ENCODE measurements at places on chromosomes 16 and 17.

DNA sequence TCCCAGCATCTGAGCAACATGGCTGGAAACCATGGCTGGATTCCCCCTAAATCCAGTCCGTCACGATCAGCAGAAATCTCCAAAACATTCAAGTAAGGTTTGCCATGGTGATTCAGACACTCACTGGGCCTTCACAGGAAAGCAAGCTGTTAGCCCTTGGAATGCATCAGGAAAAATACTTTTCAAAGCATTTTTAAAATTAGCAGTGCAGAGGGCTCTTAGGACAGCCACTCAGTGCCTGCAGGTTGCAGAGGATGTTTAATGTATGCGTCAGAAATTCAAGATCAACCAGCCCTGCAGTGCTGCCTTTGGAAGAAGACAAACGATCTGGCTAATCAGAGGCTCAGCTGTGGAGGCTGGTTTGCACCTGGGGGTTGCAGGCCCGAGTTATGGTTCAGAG is 50.3 kb downstream of the FOXL1 start:
- DNase-seq = no peak

GRCh38 chr16:81821436-81822128 is 42.5 kb downstream of the PLCG2 start:
- DNase-seq = no peak

DNA sequence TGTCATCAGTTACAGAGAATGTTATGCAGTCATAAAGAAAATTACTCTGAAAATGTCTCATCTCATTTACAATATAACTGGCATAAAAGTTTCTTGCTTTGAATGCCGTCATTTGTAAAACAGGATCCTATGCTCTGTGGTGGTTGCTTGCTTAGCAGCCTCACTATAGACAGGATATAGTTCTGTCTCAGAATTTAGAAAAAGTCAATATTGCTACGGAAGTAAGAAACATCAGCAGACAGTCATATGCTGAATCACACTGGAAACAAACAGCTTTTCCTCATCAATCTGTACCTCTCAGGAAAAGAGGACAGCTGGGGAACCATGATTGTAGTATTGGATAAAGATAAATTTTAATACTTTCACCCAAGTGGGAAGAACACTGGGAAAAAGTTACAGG is 105.5 kb downstream of the MYO1D start:
- DNase-seq = peak; percentile 42

DNA sequence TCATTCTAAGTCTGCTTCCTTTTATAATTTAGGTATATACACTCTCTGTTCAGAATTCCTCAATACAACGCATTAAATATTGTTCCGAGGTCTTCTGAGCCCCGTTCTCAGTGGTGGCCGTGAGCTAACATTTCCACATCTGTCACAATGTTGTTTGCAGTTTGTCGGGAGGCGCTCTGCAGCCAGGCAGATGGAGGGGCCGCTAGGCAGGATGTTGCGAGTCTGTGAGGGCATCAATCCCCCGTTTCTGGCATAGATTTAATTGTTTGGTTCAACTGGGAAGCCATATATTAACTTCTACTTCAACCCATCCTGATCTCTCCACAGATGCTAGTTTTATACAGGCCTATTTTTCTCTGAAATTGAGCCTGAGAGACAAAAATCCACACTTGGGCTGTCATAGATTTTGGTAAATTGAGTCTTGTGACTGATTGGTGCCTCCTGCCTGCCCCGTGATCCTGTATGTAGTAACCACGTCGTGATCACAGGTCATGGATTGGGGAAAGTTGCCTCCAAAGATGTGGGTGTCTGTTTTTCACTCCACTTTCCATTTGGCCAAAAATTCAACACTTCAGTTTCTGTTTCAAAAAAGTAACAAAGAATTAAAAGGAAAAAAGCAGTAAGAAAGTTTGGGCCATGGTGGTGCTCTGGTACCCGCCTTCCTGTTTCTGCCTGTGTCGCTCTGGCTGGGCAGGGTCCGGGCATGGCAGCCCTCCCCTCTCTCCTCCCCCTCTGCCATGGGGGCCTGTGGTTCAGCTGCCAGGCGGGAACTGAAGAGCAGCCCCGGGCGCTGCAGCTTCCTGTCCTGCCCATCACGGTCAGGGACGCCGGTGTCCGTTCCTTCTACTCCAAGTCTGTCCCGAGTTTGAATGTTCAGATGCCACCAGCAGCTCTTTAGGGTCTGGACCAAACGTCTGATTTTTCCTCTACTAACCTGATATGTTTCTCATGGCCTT is 41.5 kb downstream of the RPTOR start:
- DNase-seq = no peak

DNA sequence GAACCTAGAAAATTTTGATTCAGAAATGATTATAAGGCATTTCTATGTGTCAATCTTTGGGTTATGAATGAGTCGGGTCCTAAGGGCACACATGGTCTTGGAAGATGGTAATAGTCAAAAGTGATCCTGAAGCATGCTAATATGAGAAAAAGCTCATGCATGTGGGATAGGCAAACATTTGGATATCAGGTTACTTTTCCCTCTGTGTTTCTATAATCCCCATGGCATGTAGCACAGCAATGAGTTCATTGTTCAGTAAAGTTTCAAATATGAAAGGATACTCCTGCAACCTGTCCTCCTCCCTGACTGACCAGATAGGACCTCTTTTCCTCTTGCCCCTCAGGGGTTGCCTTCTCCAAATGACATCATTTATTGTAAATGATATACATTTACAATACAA is 249.9 kb upstream of the MON1B start:
- DNase-seq = no peak

DNA sequence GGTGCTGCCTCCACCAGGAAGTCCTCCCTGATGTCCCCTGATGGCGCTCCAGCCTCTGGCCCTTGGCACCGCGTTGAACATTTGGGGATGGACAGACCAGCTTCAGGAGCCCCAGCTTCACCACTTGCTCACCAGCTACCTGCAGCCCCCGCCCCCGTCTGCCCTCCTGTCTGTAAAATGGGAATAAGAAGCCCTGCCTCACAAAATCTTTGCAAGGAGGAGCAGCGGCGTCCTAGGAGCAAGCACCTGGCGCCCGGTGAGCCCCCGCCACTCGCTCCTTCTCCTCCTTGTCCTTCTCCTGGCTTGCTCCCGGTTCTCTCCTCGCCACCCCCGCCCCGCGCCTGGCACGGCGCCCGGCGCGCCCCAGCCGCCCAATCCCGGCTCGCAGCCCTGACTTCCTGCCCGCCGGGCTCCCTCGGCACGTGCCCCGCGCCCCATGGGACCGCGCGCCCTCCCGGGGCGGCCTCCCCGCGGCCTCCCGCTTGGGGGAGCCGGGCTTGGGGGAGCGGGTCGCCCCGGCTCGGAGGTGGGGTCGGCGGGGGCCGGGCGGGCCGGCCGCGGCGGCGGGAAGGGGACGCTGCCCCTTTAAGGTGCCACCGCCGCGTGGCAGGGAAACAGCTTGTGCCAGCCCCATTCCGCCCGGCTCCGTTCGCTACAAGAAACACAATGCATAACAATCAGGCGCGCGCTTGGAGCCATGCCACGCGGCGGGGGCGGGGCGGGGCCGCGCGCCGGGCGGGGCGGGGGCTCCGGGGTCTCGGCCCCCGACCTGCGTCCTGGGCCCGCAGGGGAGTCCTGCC is 9.1 kb upstream of the PPP1R1B start:
- DNase-seq = peak; percentile 25

- no peak for DNase-seq
Observed at GRCh38 chr17:18037486-18037885, 1.5 kb downstream of the ATPAF2 start.

- DNase-seq = no peak
Observed at GRCh38 chr16:61324044-61324443, 712.2 kb downstream of the CDH8 start.

DNA sequence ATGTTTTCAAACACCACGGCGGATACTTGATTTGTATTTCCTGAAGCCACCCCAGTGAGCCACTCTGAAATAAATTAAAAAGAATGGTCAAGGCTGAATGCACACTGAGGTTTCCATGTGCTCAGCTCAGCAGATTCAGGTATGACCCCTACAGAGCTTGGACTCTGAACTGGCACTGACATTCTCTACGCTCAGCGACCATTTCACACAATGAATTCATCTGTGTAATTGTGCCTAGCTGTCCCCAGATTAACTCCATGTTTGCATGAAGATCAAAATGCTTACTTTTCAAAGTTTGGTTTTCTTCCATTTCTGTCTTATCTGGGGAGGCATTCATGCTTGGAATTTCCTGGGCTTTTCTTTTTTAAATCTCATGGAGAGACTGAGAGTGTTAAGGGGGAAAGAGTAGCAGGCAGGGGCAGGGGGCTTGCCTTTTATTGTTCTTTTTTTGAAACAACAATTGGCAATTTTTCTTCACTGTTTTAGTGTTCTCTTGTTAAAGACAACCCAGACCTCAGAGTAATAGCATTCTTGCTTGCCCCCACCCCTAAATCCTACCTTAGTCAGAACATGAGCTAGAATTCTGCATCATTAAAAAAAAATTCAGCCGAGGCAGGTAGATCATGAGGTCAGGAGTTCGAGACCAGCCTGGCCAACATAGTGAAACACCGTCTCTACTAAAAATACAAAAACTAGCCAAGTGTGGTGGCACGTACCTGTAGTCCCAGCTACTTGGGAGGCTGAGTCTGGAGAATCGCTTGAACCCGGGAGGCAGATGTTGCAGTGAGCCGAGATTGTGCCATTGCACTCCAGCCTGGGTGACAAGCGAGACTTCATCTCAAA is 85.5 kb upstream of the HNF1B start:
- DNase-seq = no peak

GRCh38 chr16:30060836-30061554 is 4.6 kb upstream of the ALDOA start:
- no peak for DNase-seq

GRCh38 chr16:24834459-24835335 is 11.1 kb upstream of the SLC5A11 start:
- peak; percentile 62 for DNase-seq

- DNase-seq = peak; percentile 47
Observed at GRCh38 chr17:76265624-76266243, 586 bp downstream of the UBALD2 start.

- no peak for DNase-seq
Observed at GRCh38 chr17:59266745-59267144, 46.4 kb downstream of the GDPD1 start.

DNA sequence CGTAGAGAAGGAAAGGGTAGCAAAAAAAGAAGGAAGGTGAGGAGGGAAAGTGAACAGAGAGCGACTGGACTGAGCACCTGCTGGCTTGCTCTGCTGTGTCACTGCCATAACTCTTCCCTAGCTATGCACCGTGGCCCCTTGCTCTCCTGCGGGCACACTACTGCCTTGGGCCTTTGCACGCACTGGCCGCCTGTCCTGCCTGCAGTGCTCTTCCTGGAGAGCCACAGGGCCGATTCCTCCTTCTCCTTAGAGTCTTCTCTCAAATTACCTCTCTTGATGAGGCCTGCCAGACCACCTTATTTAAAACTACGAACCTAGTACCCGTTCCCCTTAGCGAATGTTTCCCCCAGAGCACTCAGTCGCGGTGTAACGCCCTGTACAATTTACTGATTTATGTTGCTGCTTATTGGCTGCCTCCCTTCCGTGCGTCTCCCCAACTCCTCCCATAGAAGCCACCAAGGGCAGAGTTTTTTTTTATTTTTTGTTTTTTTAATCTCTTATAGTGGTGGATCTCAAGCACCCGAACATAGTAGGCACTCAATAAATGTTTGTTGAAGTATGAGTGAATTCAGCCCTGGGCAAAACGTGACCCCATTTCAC is 70.3 kb downstream of the RAI1 start:
- no peak for DNase-seq

DNA sequence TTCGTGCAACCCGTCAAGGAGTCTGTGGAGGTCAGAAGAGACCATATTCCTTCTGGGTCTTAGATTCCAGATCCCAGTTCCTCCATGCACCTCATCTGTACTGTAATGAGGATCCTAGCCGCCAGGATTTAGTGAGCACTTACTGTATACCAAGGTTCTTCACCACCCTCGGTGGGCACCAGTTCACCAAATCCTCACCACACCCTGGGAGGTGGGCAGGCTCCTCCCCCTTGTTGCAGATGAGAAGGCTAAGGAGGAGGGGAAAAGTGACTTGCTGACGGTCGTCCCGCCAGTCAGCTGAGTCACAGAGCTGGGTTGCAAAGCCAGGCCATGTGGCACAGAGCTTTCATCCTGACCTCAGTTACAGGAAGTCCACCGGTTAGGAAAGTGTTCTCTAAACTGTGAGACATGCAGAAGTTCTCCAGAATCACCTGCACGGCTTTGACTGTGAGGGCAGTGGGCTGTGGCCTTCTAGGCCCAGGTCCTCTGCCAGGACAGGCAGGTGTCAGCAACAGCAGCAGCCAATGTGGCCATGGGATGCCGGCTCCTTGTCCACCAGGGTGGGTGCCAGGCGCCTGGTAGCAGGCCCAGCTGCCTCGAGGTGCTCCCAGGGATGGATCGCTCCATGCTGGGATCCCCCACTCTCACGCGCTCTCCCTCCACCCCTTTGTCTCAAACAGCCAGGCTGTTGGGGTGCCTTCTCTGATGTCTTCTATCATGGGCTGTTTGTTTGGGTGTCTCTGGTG is 240.3 kb upstream of the GSE1 start:
- DNase-seq = peak; percentile 62

DNA sequence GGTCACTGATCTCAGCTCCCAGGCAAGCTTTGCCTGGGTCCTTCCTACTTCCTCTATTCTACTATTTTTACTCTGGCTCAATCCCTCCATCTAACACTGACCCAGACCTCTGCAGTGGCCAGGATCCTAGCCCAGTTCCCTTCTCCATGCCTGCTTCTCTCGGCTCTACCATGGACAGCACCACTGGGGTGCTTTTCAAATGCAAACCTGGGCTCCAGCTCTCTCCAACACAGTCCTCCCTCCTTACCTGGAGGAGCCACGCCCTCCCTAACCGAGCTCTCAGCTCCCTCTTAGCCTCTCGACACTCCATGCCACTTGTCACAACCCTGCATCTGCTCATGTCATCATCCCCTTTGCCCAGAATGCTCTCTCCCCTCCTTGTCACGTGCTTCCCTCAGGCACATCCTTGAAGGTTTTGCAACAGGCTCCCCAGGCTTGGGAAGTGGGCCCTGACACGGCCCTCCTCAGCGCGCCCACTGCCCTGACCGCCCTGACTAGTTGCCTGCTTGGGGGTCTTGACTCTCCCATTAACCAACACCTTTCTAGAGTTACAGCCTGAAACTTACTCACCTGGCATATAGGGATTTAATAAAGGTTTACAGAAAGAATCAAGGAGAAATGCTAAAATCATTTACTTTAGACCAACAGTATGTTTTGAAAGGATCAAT is 41.6 kb downstream of the MARF1 start:
- DNase-seq = no peak

DNA sequence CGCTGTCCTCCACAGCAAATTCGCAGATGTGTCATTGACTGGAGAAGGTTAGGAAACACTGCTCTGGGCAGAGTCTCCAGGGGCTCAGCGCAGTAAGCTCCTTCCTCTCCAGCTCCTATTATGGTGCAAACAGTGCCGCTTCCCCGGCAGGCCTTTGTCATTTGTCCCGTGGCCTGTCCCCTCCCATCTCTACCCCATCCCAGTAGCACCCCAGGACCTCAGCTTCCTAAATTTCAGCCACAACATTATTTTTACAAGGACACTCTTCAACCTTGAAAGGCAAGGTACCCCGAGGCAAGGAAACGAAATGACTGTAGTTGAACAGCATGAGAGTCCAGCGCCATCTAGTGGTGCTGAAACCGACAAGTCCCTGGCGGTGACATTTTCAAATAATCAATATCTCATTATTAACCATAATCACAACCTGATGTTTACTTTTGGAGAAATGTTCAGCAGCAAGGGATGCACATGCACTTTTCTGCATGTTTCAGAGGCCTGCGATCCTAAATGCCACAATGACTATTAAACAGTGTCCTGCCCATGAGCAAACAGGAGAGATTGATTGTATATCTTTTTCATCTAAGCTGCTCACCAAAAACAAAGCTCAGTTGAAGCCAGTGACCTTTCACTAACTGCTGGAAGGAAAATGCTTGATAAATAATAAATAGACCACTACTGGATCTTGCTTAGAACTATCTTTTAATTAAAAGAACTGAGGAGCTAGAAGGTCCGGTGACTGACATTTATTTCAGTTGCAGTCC is 16.5 kb downstream of the MRPS23 start:
- peak; percentile 43 for DNase-seq
